ENCODE measurements at places on chromosomes 4 and X. TPM values are rescaled to one million over a fixed set of nuclear protein-coding genes. Genes with fewer than 3 reads are reported as not detected.

DNA sequence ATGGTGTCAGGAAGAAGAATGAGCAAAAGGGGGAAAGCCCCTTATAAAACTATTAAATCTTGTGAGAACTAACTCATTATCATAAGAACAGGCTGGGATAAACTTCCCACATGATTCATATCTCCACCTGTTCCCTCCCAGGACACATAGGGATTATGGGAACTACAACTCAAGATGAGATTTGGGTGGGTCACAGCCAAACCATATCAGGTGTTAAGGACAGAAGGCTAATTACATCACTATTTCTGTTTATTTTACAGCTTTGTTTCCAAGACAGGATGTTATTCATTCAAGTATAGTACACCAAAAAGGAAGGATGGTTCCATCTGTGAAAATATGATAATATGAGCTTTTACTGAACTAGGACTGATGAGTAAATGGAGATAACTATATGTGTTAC is 63.7 kb upstream of the ARSJ start:
- no peaks in the 10 kb centered on the region for H3K4me1 ChIP-seq
- DNase-seq = no peak
- no peak overlapping the region for H3K4me3 ChIP-seq
- no peak overlapping the region for H3K27ac ChIP-seq
- H3K27me3 ChIP-seq = no peaks in the 10 kb centered on the region

- no peak overlapping the region for H3K4me3 ChIP-seq
- H3K36me3 ChIP-seq = no peaks in the 10 kb centered on the region
- no peaks in the 10 kb centered on the region for H3K27me3 ChIP-seq
- H3K4me1 ChIP-seq = no peaks in the 10 kb centered on the region
- H3K27ac ChIP-seq = no peak overlapping the region
Observed at GRCh38 chr4:682490-683172, 6.3 kb downstream of the SLC49A3 start.

DNA sequence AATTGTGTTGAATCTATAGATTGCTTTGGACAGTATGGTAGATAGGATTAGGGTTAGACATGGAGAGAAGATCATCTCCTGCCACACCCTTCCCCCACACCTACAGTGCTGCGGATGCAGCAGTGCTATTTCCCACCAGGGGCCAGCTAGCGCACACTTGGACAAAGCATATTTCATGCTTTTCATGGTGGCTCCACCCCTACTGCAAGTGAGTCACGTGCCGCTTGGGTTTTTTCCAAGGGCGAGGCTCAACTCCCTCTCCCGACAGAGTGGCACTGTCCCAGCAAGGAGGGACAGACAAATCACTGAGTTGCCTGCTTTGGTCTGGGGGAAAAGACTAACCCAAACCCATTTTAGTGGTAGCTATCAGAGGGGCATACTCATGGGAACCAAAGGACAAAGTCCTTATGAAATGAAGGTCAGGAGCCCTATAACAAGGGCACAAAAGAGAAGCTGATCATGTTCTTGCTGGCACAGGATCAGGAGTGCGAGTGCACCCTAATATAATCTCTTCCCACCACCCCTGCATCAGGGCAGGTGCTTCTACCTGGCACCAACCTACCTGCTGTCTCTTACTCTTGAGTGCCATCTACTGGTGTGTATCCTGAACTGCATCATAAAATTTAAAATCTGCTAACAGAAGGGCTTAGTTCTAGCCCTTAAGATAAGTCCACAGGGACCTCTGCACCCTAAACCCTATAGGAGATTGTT is 55.1 kb upstream of the PGAM4 start:
- H3K4me1 ChIP-seq = no peaks in the 10 kb centered on the region
- DNase-seq = peak; percentile 59
- H3K4me3 ChIP-seq = no peak overlapping the region
- H3K27ac ChIP-seq = peak overlapping the region; percentile 41

- H3K27ac ChIP-seq = no peak overlapping the region
- no peak for DNase-seq
- H3K27me3 ChIP-seq = no peaks in the 10 kb centered on the region
- H3K4me3 ChIP-seq = no peak overlapping the region
- H3K4me1 ChIP-seq = no peaks in the 10 kb centered on the region
- H3K36me3 ChIP-seq = no peaks in the 10 kb centered on the region
Observed at GRCh38 chrX:53440101-53440500, 5.9 kb upstream of the HSD17B10 start.

GRCh38 chr4:185564349-185564748 is 29.0 kb upstream of the PDLIM3 start:
- peaks cover 23% of the 10 kb centered on the region for H3K4me1 ChIP-seq
- H3K36me3 ChIP-seq = no peaks in the 10 kb centered on the region
- DNase-seq = no peak
- no peaks in the 10 kb centered on the region for H3K27me3 ChIP-seq
- no peak overlapping the region for H3K4me3 ChIP-seq

Gene RHOH
- total RNA-seq = 0.08 TPM

Measured in pancreas (tissue), 10 donors.